ENCODE measurements at places on chromosomes 3 and 15.
A peak's percentile ranks its signal among the peaks of the same experiment; 100 is the strongest.

- DNase-seq, result peak; percentile 57
Observed at GRCh38 chr3:38117748-38118420, 19.0 kb downstream of the ACAA1 start.

DNA sequence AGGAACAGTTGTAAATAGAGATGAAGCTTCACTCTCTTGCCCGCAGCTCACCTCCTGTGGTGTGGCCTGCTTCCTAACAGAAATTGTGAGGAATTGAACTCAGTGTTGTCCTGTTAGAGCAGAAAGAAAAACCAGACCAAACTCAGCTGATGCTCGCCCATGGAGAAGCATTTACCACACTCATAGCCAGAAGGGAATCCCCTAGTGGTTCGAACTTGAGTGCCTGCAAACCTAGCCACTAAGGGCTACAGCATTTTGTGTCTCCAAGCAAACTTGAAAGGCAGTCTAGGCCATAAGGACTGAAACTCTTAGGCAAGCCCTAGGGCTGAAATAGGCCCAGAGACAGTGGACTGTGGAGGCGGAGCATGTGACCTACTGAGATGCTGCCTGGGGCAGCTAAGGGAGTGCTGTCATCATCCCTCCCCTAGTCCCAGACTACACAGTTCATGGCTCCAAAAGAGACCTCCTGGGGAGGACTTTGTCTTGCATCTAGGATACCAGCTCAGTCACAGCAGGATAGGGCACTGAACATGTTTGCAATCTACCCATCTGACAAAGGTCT is 44.5 kb upstream of the MCTP2 start:
- no peak for DNase-seq

GRCh38 chr3:32946973-32947788 is 4.3 kb upstream of the CCR4 start:
- DNase-seq, result no peak

DNA sequence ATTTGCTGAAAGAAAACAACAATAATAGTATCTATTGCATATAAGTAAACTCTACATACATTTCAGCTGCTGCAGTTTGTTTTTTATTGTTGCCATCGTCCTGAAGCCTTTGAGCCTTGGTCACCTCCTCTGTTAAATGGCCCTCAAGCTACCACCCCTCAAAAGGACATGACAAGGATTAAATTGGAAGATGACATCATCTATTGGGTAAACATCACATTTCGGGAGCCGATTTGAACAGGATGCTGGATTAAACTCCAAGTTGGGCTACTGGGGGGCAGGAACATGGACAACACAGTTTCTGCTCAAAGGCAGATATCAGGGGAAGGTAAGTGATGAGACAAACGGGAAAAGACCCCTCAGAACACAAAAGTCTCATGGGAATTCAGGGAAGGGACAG is 92.3 kb upstream of the ATP2B2 start:
- no peak for DNase-seq

DNA sequence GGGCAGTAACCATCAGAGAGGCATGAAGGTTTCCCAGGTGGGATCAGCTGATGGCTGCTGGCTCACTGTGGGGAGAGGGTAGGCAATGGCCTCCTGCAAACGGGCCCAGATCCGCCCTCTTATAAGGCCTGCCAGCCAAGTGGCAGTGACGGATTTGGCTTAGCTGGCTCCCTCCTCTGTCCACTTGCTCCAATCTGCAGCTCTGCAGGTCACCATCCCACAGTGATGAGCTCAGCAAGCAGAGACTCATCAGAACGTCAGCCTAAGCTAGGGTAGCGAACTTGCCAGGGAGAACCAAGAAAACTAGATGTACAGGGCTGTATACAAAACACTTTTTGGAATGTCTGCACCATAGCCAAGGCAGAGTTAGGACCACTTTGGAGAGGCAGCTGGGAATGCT is 62.8 kb upstream of the DCLK3 start:
- no peak for DNase-seq

- no peak for DNase-seq
Observed at GRCh38 chr3:77709155-77709554, 669.3 kb downstream of the ROBO2 start.
